ENCODE measurements at places on chromosomes 16 and 17.

DNA sequence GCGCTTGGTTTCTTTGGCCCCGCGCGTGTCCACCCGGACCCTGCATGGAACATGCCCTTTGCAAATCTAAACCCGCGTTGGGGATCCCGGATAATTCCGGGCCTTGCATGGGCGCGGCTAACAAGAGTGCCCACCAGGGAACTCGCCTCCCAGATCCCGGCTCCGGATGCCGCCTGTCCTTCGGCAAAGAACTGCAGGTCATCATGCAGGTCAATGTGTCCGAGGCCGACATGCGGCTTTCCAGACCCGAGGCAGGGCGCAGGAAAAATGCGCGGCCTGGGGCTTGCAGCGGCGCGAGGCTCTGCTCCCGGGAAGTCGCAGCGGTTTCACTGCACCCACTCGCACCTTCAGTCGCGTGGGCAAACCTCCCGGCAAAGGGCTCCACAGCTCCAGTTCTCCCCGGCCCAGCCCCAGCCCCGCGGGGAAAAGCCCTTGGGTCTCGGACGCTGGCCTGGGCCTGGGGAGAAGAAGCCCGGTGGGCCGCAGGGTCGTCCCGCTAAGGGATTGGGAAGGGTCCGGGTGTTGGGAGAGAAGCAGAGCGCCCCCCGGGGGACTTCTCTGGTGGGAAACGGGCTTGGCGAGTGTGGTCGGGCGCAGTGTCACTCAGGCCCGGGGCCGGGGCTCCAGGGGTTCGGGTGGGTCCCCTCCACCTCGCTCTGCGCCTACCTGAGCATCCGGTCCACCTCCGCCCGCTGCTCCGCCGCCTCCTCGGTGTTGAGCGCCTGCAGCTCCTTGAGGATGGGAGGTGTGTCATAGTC is 805 bp downstream of the HNF1B start:
- DNase-seq: no peak

DNA sequence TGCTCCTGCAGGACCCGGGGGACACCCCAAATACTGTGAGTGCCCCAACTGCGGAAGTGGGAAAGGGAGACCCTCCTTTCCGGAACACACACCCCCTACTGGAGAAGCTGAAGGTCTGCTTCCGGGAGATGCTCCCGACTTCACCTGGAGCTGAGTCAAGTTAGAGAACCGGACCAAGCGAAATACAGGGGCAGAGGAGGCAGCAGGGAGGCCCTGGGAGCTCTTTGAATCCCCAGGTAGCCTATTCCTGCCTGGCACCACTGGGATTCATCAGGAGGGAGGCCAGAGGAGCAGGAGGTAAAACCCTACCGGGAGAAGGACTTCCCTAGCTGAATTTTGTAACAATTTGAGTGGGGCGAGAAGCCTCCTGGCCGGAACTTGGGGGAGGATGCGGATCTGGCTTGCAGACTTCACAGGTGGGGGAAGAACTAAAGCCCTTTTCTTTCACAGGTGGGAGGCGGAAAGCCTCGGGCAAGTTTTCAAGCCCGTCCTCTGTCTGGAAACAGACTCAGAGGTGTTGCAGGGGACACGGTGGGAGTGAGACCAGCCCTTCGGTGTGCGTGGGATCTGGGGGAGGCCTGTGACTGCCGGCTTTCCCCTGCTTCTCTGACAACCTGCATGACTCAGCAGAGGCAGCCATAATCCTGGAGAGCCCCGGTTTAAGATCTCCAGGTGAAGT is 22.4 kb upstream of the TEKT1 start:
- DNase-seq: no peak

- no peak for DNase-seq
Measured at GRCh38 chr17:75610103-75610984, 22.7 kb downstream of the MYO15B start.

DNA sequence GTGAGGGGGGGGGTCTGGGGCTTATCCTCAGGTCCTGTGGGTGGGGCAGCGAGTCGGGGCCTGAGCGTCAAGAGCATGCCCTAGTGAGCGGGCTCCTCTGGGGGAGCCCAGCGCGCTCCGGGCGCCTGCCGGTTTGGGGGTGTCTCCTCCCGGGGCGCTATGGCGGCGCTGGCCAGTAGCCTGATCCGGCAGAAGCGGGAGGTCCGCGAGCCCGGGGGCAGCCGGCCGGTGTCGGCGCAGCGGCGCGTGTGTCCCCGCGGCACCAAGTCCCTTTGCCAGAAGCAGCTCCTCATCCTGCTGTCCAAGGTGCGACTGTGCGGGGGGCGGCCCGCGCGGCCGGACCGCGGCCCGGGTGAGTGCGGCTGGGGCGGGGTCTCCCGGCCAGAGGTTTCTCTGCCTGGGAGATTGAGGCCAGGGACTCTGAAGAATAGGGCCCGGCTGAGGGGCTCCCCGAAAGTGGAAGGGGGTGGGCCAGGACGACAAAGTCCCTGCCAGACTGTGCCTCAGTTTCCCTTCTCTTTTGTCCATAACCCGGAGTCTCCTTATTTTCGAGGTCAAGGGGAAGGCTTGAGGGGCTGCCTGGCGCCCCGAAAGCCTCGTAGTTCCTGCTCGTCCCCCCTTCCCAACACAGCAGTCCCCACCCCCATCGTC is at the start of gene FGF11:
TSS of gene FGF11 (plus strand) at position 51 of the 651 bp plus-strand sequence. CDS start at position 160, 109 bp downstream.
- no peak for DNase-seq

- no peak for DNase-seq
Measured at GRCh38 chr17:50832267-50832863, 3.0 kb upstream of the WFIKKN2 start.

GRCh38 chr17:82017612-82018151 is 5.0 kb downstream of the CENPX start:
- no peak for DNase-seq

Measured in NCI-H446 treated with DMSO at 0.1 percent for 48 hours (cell line).